ENCODE measurements at places on chromosomes 16 and 17.

- no peak for DNase-seq
Observed at GRCh38 chr16:25143928-25144327, 32.4 kb downstream of the LCMT1 start.

- DNase-seq: no peak
Observed at GRCh38 chr16:47724115-47724785, 263.1 kb downstream of the PHKB start.

DNA sequence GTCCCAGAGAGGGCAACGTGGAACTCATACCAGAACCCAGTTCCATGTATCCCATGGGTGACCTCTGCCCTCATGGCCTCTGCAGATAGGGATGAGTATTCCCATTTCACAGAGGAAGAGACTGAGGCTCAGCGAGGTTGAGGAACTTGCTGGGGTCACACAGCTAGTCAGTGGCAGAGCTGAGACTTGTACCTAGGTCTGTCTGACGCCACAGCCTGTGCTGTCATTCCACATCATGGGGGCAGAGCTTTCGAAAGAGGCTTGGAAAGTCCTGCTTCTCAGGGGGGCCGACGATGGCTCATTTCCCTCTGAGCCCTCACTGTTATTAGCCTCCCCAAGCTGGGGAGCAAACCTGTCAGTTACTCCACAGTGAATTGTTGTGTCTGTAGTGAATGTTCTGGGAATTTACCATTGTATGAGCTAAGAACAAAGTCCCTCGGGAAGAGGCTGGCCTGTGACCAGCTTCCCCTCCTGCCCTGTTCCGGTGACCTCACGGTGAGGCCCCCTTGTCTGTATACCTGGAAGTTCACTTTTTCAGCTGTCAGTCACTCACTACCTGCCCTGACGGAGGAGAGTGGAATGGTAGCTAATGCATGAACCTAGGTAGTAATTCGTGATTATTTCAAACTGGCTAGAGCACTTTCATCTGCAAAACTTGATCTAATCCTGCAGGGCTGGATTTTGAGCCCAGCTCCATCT is 8.9 kb downstream of the METTL22 start:
- no peak for DNase-seq

DNA sequence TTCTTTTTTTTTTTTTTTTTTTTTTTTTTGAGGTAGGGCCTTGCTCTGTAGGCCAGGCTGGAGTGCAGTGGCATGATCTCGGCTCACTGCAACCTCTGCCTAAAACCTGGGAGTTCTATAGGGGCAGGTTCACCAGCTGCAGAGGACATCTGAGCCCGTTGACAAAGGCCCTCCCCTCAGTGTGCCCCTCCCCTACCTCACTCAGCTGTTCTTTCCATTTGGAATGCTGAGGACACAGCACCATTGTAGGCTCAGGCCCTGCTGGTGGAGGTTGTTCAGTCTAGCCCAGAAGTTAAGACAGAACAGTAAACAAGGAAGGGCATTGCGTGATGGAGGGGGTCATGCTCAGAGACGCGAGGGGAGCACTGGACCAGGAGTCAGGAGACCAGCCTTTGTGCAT is 21.8 kb upstream of the KIF19 start:
- DNase-seq: no peak

GRCh38 chr16:72469932-72470331 is 298.0 kb upstream of the PMFBP1 start:
- no peak for DNase-seq

GRCh38 chr17:64369007-64369893 is 21.4 kb downstream of the PECAM1 start:
- DNase-seq: no peak

- DNase-seq: peak; percentile 70
Observed at GRCh38 chr17:48728232-48729231, at the start of gene HOXB13. HOXB13 (minus strand) TSS chr17:48728750; CDS start chr17:48728593, 157 bp downstream.

- DNase-seq: peak; percentile 67
Observed at GRCh38 chr17:17959520-17960361, 12.5 kb downstream of the TOM1L2 start.

GRCh38 chr17:46818929-46819859 is 702 bp upstream of the WNT3 start:
- peak; percentile 41 for DNase-seq

DNA sequence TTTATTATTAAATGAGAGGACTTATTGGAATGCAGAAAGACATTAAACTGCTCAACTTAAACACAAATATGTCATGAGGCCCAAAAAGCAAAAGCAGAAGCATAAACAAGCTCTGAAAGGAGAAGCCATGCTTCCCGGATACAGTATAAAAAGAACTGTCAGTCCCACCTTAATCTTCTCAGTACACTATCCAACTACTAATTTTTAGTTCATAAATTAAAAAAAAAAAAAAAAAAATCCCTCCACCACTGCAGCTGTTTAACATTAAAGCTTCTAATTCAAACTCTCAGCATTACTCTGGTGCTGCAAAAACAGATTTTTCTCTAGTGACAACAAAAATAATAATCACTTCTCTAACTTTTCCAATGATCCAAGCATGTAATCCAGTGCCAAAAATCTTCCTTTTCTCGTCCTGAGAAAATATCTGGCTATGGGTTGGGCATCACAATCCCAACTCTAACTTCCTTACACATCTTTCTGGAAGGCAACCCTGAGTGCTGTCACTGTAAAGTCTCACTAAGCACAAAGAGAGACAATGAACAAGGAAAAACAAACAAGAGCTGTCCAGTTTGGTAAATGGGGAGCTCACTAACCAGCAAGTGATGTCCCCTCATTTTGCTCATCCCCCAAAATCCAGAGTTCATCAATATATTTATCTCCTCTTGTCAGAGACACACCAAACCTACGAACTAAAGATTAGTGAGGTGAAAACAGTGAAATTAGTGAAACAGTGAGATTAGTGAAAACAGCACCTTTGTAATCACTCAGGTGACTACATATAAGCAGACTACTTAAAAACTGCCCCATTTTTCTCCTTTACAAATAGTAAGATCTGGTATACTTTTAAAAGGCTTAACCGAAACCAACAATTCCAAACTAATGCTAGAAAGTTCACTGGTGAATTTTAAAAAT is 5.5 kb downstream of the USP32 start:
- no peak for DNase-seq

Measured in activated CD4-positive, alpha-beta T cell treated with anti-CD3 and anti-CD28 coated beads for 36 hours (primary cell).